ENCODE measurements at places on chromosomes 4 and X.

- DNase-seq: no peak
These were observed 442.6 kb upstream of the GALNT7 start for GRCh38 chr4:172726001-172726423.

DNA sequence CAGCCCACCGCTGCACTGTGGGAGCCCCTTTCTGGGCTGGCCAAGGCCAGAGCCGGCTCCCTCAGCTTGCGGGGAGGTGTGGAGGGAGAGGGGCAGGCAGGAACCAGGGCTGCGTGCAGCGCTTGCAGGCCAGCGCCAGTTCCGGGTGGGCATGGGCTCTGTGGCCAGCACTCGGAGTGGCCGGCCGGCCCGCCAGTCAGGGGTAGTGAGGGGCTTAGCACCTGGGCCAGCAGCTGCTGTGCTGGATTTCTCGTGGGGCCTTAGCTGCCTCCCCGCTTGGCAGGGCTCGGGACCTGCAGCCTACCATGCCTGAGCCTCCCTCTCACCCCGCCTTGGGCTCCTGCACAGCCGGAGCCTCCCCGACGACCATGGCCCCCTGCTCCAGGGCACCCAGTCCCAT lies 45.2 kb downstream of the RXFP1 start:
- DNase-seq: no peak

DNA sequence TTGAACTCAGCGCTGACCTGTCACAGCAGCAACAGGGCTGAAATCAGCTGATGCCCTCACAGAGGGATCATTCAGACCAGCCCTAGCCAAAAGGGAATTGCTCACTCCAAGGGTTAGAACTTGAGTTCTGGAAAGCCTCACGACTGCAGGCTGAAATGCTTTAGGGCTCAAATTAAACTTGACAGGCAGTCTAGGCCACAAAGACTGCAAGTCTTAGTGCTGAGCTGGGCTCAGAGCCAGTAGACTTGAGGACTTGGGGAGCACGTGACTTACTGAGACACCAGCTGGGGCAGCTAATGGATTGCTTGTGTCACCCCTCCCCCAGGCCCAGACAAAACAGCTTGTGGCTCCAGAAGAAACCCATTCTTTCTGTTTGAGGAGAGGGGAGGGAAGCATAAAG lies 119.0 kb upstream of the SLC6A14 start:
- DNase-seq: no peak

- no peak for DNase-seq
These were observed 367.4 kb upstream of the ARX start for GRCh38 chrX:25383196-25383595.

GRCh38 chr4:183867247-183867646 lies 37.9 kb upstream of the STOX2 start:
- DNase-seq: no peak

DNA sequence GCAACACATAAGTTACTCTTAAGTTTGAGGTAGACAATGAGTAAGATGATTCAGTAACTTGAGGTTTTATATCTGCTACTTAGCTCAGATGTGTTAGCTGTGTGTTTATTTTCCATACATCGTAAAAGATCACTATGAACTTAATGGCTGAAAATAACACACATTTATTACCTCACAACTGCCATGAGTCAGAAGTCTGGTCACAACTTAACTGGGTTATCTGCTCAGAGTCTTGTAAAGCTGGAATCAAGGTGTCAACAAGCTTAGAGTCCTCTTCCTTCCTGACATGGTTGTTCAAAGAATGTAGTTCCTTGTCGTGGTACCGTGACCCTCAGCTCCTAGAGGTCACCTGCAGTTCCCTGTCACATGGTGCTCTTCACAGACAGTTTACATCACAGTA lies 204.9 kb upstream of the MAGEB2 start:
- DNase-seq: no peak

- no peak for DNase-seq
These were observed 37.0 kb upstream of the SMIM31 start for GRCh38 chr4:164716901-164717300.

DNA sequence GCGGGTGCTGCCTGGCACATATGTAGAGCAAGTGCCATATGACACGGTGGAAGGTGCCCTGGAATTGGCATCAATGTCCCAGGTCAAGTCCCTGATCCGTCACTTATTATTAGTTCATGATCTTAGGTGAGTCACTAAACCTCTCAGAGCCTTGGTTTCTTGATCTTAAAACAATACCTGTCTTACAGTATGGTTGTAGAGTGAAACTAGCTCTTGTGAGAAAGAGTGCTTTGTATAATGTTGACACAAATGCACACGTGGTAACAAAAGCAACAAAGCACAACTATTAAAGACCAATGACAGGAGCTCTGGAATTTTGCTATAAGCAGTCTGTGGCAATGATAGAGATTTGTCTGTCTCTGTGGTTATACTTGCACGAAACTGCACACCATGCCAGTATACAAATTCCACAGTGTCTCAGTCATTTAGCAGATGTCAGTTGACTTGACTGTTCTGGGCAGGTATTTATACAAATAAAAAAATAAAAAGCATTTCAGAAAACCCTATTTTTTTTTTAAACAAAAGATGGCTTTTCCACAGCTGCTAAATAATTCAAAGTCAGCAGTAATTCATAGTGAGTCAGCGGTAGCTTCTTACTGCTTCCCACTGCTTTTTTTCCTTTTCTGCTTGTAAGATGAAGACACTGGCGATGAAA lies 19.7 kb upstream of the ACSL1 start:
- no peak for DNase-seq

DNA sequence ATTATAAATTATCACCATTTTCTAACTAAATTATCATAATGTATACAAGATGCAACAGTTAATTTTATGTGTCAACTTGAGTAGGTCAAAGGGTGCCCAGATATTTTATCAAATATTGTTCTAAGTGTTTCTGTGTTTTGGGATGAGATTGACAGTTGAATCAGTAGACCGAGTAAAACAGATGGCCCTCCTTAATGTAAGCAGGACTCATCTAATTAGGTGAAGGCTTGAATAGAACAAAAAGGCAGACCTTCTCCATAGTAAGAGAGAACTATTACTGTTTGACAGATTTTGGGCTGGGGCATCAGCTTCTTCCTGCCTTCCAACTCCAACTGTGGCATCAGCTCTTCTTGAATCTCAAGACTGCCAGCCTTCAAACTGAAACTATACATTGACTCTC lies 185.8 kb downstream of the TRAM1L1 start:
- no peak for DNase-seq

DNA sequence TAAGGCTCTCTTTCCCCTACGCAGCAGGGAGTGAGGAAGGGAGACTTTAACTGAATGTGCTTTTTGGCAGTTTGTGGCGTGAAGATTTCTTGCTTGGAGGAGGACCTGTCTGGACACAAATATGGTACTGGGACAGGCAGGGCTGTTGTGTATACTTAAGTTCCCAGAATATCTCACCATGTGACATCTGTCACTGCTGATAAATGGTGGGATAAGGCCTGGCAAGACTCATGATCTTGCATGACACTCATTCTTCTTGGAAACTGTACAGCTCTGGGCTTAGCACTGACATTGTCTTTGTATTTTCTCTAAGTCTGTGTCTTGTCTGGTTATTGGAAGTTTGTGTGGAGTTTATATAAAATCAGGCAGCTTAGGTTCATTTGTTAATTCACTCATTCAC lies 93.1 kb downstream of the STK32B start:
- DNase-seq: no peak

DNA sequence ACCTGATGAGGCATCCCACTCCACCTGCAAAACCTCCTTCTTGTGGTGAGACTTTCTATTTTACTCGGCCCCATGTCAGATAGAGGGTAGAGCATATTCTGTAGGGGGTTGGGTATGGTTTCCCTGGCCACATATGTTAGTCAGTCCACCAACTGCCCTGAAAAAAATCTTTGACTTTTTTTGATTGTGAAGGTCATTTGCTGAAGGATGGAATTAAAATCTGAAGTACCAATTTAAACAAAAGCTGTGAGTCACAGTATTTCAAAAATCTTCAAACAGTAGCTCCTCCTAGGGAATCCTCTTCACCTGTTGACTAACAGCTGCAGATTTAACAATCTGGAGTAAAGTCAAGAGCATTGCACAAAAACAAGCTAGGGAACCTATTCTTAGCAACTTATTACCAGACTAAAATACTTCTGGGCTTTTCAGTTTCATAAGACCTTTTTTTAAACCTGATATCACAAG lies 8.0 kb upstream of the CCDC110 start:
- DNase-seq: no peak

DNA sequence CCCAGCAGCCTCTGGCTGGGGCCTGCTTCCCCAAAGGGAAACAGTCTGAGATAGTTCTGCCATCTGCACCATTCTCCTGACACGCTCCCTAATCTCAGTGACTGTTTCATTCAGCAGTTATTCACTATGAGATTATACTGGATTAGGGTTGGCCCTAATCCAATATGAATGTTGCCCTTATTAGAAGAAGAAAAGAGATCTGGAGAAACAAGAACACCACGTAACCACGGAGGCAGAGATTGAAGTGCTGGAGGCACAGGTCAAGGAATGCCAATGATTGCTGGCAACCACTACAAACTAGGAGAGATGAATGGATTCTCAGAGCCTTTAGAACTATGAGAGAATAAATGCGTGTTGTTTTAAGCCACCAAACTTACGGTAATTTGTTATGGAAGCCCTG lies 7.4 kb downstream of the ACOX3 start:
- no peak for DNase-seq

Data from lower leg skin (tissue), 4 donors.